ENCODE measurements at places on chromosomes 11 and 22.

DNA sequence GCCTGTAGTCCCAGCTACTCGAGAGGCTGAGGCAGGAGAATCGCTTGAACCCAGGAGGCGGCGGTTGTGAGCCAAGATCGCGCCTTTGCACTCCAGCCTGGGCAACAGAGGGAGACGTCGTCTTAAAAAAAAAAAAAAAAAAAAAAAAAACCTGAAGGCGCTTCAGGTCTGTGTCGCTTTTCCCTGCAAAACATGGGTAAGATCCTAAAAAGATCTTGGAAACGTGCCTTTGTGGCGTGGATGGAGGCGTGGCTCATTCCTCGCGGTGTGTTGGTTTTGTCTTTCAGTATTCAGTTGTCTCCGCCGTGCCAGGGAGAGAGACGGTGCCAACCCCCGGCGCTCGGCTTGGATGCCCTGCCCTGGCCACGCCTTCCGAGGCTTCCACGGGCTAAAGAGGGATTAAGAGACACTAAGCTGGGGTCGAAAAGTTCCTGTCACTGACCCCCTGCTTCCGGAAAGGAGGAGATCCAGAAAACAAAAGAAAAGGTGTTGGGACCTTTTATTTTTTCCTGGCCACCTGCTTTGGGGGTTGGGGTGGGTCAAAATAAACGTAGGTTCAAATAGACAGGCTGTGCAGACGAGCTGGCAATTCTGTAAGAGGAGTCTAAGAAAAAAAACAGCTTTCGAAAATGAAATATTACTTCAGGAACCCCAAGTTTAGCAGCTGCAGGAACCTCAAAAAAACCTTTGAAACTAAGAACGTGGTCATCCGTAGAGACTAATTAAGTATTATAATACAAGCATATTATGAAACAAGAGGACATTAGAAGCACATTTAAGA is 1.1 kb upstream of the SLC35F2 start:
- DNase-seq = peak; percentile 55

DNA sequence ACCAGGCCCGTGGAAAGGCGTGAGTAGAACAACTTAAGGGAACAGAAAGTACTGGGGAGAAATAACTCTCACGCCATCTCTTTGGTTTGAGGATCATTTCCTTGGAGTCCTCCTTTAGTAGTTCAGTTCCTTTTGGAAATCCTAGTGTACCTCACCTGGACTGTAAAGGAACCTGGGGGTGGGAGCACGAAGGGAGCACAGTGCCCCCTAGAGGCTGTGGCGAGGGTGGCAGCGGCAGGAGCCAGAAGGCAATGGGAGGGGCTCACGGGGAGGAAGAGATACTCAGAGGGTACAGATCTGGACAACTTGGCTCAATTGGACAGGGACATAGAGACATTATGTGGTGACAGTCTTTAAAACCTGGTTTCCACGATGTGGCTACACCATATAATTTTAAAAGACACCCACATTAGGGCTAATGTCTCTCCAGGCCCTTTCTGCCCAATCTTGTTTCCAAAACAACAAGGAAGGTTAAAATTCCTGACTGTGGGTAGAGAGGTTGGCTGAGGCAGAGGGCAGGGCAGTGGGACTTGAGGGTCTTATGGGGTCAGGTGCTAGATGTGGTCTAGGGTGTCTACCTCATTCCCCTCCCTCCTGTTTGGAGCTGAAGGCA is 87.0 kb downstream of the CSNK2A3 start:
- DNase-seq = no peak

DNA sequence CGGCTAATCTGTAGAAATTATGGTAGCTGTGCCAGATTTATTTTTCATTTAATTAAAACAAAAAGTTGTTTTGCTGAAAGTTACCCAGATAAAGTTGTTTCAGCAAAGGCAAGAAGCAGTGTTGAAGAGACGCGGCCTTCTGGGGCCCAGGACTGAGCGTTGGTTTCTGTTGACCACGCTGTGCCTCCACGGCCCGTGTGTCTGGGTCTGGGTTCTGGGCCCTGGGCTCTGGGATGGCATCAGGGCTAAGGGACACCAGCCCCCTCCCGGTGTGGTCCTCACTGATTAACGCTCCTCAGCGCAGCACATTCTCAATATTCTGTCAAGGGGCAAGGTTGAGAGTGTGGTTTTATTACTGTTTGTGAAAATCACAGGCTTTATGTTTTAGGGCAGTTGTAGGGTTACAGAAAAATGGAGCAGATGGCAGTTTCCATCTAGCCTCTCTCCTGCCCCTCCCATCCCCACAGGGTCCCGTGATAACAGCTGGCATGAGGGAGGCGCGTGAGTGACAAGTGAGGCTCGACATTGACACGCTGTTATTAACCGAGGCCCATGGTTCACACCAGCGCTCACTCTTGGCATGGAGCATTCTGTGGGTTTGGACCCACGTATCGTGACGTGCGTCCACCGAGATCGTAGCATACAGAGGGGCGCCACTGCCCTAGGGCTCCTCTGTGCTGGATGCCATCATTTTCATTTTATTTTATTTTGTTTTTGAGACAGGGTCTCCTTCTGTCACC is 1231.4 kb downstream of the BRD1 start:
- DNase-seq = no peak

- peak; percentile 80 for DNase-seq
These were observed 39.9 kb downstream of the PTPRJ start for GRCh38 chr11:48020092-48020755.

GRCh38 chr11:120529911-120530310 is 18.4 kb downstream of the GRIK4 start:
- DNase-seq = no peak

GRCh38 chr11:44839458-44840084 is 111.1 kb downstream of the TP53I11 start:
- DNase-seq = no peak

GRCh38 chr22:30485362-30485988 is 13.7 kb upstream of the SEC14L3 start:
- no peak for DNase-seq

DNA sequence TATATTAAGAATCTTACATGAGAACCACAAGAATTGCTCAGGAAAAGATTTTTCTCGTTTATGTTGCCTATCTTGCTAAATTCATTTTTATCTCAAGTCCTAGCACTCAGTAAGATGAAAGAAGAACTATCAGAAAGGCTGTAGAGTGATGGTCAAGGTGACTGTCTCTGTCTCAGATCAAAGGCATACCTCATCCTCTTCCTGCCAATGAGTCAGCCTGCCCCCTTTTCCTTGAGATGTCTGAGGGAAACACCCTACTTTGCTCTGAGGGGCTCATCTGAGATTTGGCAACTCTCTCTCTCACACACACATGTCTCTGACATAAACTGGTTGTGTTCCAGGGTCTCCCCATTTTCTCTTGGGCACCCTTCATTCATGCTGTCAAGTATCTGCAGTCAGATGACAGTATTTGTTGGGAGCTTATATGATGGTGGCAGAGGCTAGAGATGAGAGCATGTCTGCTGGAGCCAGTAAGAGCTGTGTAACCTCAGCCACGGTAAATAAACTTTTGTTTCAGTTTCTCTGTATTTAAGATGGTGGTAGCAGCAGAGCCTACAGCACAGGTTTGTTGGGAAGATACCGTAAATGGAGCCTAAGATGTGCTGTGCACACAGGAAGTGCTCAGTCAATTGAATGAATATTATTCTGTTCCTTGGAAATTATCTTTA is 1.6 kb downstream of the MMP27 start:
- DNase-seq = no peak

GRCh38 chr22:27331526-27332281 is 469.9 kb downstream of the MN1 start:
- no peak for DNase-seq

- DNase-seq = no peak
These were observed 37.7 kb upstream of the RFPL3 start for GRCh38 chr22:32319861-32320406.

- no peak for DNase-seq
These were observed 1223.9 kb downstream of the BRD1 start for GRCh38 chr22:48603621-48604320.

DNA sequence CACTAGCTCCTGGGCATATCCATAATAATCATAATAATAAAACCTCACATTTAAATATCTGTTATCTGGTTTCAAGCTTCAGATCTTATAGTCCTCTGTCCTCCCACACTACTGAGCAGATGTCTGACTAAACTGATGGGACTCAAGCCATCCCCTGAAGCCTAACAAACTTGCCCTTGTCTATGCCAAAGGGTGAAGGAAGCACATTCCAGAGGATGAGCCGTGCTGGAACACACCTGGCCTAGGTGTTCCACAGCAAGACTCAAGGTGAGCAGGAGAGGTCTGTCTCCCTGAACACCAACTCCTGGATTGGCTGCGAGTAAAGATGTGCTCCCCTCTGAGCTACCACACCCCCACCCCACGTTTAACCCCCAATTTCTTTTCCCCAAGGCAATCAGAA is 14.7 kb downstream of the SCUBE2 start:
- no peak for DNase-seq

GRCh38 chr11:12410006-12410728 is 32.8 kb downstream of the PARVA start:
- DNase-seq = no peak

DNA sequence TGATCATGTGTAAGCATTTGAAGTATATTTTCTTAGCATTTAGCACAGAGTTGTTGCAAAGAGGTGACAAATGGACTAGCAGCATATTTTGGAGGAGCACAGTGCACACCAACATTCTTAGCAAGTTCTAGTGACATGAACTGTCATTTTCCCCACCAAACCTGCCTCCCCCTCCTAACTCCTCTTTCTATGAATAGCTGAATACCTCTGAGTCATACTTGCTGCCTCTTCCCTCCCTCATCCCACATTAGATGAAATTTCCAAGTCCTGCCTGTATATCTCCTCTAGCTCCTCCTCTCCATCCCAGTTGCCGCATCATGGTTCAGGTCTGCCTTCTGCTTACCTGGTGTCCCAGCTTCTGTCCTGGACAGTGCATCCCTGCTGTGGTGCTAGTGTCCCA is 7.2 kb downstream of the OSBP2 start:
- no peak for DNase-seq

GRCh38 chr22:50086526-50086925 is 1.3 kb upstream of the MLC1 start:
- DNase-seq = no peak

- DNase-seq = no peak
These were observed at the start of gene DKK3 for GRCh38 chr11:12007769-12008737. DKK3 (minus strand) TSS chr11:12008626; CDS start chr11:12008582, 44 bp downstream.

- no peak for DNase-seq
These were observed 18.8 kb upstream of the CDKN1C start for GRCh38 chr11:2904153-2905052.

DNA sequence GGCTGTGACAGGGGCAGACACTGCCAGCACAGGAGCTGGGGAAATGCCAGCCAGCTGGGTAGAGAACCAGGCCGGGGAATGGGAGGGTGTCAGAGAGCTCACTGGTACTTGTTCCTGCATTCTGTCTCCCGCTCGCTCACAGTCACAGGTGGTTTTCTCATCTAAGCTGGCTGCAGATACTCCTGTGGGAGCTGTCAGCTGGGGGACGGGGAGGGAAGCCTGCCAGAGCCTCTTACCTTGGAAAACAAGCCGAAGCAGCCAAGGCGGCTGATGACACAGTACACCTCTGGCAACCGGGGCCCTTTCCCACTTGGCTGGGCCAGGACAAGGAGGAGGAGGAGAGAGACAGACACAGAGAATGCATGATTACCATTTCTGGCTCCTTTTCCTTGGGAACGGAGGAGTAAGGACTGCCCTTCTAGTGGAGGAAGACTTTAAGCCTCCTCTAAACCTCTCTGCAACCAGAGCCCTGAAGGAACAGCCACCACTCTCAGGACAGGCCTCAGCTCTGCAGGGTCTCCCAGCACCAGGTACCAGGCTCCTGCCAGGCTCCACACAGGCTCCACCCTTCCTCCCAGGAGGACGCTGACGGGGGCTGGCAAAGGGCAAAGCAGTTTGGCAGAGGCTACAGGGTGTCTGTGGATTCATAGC is 25.1 kb downstream of the RPL27A start:
- DNase-seq = no peak

DNA sequence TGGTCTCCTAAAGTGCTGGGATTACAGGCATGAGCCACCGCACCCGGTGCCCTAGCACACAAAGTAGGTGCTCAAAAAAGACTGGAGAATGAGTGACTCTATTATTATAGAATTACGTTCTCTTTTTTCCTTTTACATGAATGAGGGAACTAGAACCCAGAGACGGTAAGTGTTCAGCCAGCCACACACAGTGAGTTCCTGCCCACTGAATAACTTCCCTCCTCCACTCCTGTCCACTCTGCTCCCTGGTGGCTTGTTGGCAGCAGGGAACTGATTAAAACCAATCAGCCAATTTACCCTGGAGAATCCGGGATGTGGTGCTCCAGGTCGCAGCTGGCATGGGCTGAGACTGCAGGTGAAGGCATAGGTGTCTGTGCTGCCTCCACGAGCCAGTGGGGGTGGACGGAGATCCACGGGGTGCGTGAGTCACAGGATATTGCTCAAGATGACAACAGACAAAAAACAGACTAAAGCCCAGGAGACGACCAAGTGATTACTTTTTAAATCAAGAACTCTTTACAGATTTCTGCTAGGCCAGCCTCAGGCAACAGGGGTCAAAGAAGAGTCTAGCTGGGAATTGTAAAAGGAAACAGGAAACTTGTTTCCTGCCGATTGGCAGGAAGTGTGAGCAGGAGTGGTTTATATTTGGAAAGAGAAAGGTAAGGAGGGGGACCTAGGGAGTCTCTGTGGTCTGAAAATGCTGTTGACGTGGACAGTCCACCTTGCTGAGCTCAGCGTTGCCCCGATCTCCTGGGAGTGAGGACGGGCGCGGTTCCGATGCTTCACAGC is 95.2 kb upstream of the TP53I11 start:
- no peak for DNase-seq

GRCh38 chr22:39845529-39845928 is 48.0 kb downstream of the ENTHD1 start:
- no peak for DNase-seq

DNA sequence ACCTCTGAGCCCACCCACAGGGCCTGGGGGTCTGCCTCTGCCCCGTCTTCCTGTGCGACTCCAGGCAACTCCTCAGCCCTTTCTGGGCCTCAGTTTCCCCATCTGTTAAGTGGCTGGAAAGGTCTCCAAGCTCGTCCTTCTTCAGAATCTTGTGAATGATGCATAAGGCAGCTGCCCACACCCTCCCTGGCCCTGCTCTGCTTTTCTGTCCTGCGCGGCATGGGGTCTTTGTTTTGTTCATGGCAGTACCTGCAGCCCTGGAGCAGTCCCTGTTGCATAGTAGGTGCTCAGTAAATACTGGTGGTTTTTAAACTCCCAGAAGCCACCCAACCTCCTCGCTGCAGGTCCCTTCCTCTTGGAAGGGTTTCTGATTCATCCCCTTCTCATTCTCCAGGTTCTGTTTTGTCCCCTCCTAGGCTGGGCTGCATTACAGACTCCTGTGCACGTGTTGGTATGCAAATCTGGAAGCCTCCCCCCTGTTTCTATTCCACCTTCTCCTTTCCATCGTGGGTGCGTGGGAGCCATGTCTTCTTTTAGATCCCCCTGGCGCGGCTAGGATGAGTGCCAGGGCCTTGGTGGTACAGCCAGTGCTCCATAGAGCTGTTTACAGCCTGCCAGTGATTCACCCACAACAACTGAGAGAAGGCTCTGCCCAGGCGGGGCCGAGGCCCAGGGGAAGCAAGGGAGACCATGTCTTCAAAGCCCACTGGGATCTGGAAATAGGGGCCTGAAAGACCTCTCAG is 19.3 kb upstream of the SYT7 start:
- DNase-seq = no peak

Data from GF-D8 (cell line).